ENCODE measurements at places on chromosomes 3 and 15. TPM values are rescaled to one million over a fixed set of nuclear protein-coding genes. Genes with fewer than 3 reads are reported as not detected.
A peak's percentile ranks its signal among the peaks of the same experiment; 100 is the strongest.

FAM162A gene
- 197 TPM for total RNA-seq

- no peak for DNase-seq
Observed at GRCh38 chr3:42489937-42490227, 12.6 kb upstream of the VIPR1 start.

DNA sequence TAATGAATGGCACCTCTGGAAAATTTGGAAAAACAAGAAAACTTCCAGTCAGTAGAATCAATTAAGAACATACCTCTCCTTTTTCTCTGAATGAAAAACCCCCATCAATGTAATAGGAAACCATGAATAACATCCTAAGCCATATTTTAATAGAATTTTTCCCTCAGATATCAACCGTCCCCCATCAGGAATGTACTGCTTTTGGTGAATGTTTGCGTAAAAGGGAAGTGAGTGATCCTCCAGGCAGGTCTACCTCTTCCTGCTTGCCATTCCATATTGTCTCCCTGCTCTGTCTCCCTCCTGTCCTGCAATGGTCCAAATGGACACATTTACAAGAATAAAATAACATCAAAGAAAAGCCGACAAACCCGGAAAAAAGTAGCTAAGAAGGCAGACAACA lies 30.8 kb downstream of the LAMP3 start:
- DNase-seq = no peak

- no peak for DNase-seq
Observed at GRCh38 chr15:31781261-31781660, 249.1 kb upstream of the CHRNA7 start.

DNA sequence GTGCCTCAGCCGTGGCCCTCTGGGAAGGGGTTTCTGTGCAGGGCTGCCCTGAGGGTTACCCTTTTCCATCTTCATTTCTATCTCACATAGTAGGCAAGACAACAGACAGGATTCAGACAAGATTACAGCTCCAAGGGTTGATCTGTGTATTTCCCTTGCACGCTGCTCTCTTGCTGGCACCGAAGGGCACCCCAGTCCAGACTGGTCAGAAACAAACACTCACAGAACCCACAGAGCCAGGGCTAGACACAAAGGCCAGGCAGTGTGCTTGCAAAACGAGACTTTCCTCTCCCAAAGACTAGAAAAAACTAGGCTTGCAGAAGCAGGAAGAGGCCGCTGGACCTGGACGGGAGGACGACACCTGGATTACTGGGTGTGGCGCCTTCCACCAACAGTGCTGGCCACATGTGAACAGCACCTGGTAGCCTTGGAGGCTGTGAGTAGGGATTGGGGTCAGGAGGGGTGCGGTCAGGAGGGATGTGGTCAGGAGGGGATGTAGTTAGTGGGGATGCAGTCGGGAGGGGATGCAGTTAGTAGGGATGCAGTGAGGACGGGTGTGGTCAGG lies 96.8 kb downstream of the BDH1 start:
- no peak for DNase-seq

GRCh38 chr15:89783111-89783860 lies 7.2 kb downstream of the MESP2 start:
- DNase-seq = no peak

DNA sequence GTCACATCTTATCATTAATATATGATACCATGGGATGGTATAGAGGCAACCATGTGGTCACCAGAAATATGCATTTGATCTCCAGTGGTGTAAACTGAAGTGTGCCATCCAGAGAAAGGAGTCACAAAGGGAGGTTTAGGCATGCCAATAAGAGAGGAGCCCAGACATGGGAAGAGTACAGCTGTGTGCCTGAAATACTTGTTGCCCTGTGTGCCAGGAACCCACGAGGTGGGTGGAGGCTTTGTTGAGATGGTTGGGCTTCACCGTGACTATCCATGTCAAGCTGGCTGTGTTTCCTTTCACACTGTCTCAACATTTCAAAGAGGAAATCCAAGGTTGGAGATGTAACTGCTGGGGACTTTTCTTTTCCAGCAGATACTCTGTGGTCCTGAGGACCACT lies 43.5 kb downstream of the CACNA2D3 start:
- no peak for DNase-seq

- DNase-seq = no peak
Observed at GRCh38 chr3:170709046-170709445, 123.2 kb upstream of the SLC7A14 start.

DNA sequence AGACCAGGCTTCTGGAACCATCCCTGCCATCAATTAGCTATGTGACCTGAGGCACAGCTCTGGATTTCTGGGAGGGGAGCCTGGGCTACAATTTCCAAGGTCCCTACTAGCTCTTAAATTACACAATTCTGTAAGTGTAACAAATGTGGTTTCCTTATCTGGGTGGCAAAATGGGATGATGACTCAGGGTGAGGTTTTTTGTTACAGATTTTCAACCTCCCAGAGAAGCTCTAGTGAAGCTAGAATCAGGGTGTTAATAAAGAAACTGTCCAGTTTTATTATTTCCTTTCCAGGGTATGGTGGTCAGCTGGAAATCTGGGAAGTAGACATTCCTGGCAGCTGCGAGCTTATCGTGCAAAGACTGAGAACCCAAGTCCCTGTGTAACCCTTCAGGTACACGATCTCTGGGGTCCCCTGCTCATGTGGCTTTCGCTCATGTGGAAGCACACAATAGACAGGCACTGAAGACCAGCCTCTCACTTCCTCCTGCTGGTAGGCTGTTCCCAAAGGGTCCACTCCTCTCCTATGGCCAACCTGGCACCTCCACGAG lies 7.3 kb downstream of the RAB27A start:
- DNase-seq = no peak

SLC24A5 gene
- total RNA-seq = not detected

GRCh38 chr3:164640591-164640990 lies 437.7 kb downstream of the SI start:
- no peak for DNase-seq

WDR49 gene
- not detected for total RNA-seq

- no peak for DNase-seq
Observed at GRCh38 chr3:40765884-40766283, 241.1 kb downstream of the ZNF621 start.

DNA sequence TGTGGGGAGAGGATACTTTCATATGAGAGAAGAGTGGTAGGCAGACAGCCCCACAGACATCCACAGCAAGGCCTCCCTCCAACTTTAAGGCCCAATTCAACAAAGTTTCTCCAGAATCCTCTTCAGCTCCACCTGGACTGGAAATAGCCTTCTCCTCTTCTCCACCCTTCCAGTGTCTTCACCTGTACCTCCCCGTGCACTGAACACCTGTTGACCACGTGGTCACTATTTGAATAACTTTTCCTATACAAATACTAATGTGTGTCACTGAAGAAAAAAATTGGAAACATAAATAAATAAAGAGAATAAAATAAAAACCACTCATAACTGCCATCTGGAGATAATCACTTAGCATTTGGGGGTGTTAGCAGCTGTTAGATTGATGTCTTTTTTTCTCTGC lies 52.9 kb downstream of the CCNL1 start:
- DNase-seq = no peak

GANC gene
- 31.1 TPM for total RNA-seq

HDGFL3 gene
- total RNA-seq = not detected

PLCH1 gene
- total RNA-seq = 0.34 TPM

EXOSC7 gene
- 67.1 TPM for total RNA-seq

DNA sequence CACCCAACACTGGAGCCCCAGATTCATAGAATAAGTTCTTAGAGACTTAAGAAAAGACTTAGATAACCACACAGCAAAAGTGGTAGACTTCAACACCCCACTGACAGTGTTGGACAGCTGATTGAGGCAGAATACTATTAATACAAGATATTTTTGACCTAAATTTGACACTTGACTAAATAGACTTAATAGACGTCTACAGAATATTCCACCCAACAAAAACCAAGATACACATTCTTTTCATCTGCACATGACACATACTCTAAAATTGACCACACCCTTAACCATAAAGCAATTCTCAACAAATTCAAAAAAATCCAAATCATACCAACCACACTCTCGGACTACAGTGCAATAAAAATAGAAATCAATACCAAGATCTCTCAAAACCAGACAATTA lies 179.8 kb upstream of the TPM1 start:
- DNase-seq = no peak

TMEM40 gene
- total RNA-seq = 0.18 TPM

HTR3C gene
- total RNA-seq = not detected

HGD gene
- not detected for total RNA-seq

DNA sequence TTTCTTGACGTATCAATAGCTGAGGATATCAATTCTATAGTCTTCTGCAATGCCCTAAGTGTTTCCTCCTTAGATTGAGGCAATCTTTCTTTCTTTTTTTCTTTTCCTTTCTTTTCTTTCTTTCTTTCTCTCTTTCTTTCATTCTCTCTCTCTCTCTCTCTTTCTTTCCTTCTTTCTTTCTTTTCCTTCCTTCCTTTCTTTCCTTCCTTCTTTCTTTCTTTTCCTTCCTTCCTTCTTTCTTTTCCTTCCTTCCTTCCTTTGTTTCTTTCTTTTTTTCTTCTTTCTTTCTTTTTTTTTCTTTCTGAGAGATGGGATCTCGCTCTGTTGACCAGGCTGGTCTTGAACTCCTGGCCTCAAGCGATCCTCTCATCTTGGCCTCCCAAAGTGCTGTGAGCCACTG lies 10.0 kb upstream of the DNAAF4 start:
- no peak for DNase-seq

LRRIQ4 gene
- total RNA-seq = 0.07 TPM

DNA sequence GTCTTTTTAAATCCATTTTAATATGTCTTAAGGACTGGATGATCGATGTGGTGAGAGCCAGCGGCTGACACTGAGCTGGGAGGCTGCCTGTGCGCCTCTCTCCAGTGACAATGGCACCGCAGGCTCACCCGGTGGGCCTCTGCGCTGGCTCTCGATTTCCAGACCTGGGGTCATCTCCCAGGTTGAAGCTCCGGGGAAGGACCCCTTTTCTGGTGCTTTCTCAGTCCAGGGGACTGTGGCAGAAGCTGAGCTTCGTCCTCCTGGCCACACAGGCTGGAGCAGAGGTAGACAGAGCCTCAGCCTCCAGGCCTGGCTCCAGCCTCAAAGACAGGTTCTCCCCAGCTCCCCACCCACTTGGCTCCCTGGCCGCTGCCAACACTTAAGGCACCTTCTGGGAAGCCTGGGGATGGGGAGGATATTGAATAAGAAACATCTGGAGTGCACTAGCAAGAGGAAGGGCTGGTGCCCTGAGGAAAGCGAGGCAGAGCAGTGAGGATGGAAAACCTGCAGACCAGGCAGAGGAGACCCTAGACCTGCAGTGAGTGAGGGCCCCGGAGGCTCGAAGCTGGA lies 154.2 kb upstream of the SMAD3 start:
- DNase-seq = no peak

- DNase-seq = no peak
Observed at GRCh38 chr3:184630861-184631471, 69.4 kb downstream of the EPHB3 start.

DNA sequence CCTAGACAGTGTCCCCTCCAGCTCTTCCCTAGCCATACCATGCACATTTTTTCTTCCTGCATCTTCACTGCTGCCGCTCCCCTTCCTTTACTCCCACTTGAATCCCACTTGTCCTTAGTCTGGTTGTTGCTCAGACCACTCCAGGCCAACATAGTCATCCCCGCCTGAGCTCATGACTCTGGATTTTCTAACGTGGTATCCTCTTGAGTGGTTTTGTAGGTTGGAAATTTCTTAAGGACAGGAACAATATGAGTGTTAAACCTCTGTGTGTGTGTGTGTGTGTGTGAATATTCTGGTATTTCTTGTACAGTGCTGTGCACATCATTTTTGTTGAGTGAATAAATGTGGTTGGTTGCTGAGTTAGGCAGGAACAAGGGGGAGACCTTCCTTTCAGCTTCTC lies 3.1 kb downstream of the BAHD1 start:
- DNase-seq = no peak

TIGIT gene
- total RNA-seq = 3.3 TPM

DNA sequence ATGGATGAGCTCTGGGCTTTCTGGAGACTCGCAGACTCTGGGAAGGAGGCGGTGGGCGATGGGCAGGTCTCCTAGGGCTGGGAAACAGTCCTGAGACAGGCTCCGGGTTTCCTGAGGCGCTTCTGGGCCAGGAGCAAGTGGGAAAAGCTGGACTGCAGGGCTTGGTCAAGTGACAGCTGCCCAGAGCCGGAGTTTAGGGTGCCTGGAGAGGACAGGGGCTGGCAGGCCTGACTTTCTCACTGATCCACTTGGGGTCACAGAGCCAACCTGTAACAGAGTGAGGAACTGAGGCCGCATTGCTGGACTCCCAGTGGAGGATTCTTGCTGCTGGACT lies 107.9 kb downstream of the APBA2 start:
- no peak for DNase-seq

- no peak for DNase-seq
Observed at GRCh38 chr3:52593103-52593502, 56.7 kb downstream of the UQCC5 start.

DNA sequence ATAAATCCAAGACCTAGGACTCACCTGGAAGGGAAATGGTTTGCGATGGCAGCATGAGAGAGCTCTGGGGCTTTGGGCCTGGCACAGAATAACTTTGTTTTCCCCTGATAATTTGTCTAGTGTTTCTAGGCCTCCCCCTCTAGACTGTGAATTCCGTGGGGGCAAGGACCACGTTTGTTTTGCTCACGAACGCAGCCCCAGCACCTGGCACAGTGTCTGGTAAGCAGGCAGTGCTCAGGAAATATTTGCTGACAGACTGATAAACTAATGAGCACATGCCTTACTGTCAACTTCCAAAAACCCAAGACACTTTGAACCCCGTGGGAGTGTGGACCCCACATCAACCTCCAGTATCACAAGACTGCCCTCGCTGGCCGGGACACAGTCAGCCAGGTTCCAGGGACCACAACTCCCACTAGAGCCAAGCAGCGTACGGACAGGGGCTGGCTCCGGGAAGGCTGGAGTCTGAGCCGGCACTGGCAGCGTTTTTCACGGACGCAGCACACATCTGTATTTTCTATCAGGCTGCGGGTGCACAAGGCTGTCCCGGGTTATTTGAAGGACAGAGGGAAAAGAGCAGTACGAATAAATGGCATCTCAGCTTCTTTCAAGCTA lies 146.5 kb downstream of the XXYLT1 start:
- no peak for DNase-seq

LINGO1 gene
- total RNA-seq = not detected

GRCh38 chr15:94327356-94327936 lies 96.1 kb downstream of the MCTP2 start:
- peak; percentile 77 for DNase-seq

GRCh38 chr3:125622381-125622791 lies 27.1 kb upstream of the OSBPL11 start:
- DNase-seq = no peak

- DNase-seq = no peak
Observed at GRCh38 chr3:64900617-64901521, 213.1 kb upstream of the ADAMTS9 start.
